ENCODE measurements at places on chromosomes 2 and 18.

- DNase-seq, result no peak
These were observed 111.3 kb downstream of the GALNT1 start for GRCh38 chr18:35692866-35693265.

GRCh38 chr2:31125918-31126695, 12.1 kb downstream of the GALNT14 start:
- DNase-seq, result no peak

DNA sequence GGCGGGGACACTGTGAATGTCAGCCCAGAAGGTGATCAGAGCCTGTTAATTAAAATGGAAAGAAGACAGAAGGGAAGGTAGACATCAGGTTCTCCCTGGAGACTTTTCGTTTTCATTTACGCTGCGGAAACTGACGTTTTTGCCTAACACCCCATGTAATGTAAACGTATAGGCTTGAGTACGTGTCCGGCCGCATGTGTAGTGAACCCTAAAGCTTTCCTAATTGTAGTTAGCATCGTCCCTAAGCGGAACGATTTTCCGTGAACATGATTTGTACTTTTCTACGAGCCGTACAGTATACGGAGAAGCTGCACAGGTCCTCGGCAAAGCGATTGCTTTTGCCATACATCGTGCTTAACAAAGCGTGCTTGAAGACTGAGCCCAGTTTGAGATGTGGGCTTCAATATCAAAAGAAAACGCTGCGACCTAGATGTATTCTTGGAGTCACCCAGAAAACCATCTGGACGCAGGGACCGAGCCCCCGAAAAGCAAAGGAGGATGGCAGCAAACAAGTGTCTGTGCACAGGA, 284 bp downstream of the TIMM21 start:
- no peak for DNase-seq

- DNase-seq, result peak; percentile 76
These were observed 180.9 kb downstream of the BCL2 start for GRCh38 chr18:63138436-63139340.

DNA sequence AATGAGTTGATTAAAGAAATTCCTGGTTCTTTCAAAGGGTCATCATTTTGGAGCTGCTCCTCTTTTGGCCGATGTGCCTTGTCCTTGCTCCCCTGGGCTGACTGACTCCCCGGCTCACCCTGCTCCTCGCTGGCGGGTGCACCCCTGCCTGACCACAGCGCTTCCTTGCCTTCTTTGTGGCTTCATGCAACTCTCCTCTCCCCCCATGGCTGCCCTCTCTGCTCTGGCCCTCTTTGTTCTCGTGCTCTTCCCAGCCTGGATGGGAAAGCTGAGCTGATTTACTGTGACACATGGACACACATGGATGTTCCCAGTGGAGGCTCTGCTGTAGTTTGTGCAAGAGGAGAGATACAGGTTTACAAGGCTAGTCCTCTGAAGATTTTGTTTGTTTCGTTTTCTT, 234.6 kb downstream of the HAUS1 start:
- peak; percentile 57 for DNase-seq

Measured in muscle of leg (tissue), 16 donors.